ENCODE measurements at places on chromosomes 5 and 9.

DNA sequence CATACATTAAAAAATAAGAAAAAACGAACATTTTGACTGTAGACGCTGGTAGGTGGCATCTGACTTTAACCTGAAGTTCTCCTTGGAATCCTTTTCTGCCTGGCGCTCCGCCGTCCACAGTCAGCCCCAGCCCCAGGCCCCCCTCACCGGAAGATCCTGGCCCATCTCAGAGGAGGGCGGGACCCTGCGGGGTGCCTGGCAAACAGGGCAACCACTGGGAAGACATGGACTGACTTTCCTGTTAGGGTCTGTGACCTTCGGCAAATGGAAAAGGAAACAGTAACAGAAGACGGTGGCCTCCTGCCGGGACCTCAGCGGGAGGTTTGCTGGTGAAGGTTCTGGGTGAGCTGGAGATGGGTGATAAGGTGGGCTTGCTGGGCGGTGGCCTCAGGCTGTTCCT lies 11.7 kb upstream of the EGR1 start:
- no peak for DNase-seq

DNA sequence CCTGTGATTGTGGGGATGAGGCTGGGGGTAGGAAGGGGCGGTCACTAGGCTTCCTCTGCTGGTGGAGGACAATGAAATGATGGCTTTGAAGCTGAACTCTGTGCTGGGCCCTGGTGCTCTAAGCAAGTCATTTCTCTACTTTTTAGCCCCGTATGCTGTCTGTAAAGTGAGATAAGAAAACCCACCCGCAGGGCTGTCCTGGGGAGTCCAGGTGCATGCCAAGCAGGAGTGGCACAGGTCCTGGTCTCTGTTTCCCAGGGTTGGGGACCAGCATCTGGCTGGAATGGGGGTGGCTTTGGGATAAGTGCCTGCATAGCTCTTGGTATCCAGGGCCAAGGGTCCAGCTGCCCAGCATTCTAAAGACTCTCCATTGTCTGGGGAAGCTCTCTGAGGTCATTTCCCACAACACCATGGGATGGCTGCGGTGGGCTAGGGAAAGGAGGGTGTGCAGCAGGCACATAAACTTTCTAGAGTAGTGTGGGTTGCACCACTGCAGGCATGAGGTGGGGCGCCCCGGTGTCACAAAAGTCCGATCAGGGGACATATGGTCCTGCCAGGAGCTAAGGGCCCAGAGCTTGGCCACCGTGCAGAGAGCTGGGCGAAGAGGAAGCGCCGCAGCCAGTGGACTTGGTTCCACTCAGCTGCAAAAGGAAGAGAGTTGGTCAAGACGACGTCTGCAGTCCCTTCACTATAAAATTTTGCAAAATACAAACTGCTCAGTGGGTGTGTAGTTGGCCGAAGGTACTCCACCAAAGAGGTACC lies 25.6 kb upstream of the GTF3C5 start:
- DNase-seq, result no peak

DNA sequence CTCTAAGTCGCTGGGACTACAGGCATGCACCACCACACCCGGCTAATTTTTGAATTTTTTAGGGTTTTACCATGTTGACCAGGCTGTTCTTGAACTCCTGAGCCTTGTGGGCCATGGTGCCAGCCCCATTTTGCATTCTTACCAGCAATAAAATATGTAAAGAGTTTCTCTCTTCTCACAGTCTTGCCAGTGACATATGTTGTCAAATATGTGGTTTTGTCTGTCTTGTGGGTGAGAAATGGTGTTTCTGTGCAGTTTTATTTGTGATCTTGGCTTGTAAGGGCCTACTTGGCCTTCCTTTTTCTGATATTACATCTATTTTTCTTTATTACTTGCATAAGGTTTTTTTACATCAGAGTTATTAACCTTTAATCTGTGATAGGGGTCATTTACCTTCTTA lies 47.1 kb downstream of the SPIN1 start:
- no peak for DNase-seq

DNA sequence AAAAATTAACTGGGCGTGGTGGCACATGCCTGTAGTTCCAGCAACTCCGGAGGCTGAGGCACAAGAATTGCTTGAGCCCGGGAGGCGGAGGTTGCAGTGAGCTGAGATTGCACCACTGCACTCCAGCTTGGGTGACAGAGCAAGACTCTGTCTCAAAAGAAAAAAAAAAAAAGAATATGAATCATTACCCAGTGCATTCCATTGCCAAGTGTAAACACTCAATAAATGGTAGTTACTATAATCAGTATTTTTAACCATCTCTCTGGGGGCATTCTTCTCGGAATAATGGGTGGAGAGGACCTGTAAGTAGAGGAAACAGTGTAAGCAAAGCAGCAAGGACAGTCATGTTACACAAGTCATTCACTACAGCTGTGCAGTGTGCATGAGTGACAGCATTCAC lies 13.8 kb upstream of the RANBP17 start:
- DNase-seq, result peak; percentile 15

DNA sequence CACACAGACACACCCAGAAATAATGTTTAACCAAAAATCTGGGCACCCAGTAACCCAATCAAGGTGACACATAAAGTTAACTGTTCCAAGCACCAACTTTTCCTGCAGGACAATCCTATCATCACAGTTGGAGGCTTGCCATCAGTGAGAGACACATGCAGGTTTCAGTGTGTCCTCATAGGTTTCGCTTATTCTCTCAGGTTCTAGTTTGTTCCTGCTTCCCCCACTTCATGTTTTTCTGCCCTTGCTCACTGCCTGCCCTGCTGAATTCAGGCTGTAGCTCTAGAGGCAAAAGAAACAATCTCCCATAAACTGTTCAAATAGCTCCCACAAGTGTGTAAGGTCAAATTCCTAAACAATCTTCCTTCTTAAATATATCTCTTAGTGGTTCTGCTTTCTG lies 20.0 kb upstream of the SHISAL2B start:
- DNase-seq, result no peak

GRCh38 chr9:116087751-116088194 lies 65.8 kb upstream of the PAPPA start:
- peak; percentile 53 for DNase-seq

DNA sequence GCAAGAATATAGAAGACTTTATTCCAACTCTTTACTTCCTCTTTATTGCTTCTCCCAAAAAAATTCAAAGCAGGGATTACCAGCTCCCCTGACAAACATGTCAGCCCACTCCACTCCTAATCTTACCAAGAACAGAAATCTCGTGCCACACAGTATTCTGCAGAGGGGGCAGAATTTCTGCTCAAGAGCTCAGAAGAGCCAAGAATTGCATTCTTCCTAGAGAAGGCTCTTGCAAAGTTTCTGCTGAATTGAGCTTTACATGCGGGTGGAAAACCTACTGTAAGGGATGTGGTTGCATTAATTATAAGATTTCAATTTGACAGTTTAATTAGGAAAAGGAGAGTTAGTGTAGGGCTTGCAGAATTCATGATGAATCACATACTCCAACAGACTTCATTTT lies 428.5 kb downstream of the CETN3 start:
- DNase-seq, result no peak

- peak; percentile 36 for DNase-seq
Measured at GRCh38 chr5:107743373-107744000, 72.8 kb upstream of the EFNA5 start.

DNA sequence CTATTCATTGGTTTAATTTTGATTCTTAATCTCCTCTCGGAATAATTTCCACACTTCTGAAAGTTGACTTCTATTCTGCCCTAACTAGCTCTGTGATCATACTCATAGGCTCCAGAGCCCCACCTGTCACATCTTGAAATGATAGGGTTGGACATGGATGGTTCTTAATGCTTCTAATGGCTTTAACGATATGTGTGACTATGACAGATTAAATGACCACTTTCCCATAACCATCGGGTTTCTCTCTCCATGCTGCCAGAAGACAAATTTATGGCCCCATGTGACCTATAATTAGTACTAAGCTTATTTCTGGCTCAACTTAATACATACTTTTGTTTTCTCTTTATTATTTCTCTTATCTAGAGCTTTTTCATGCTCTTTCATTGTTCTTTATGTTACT lies 251.1 kb upstream of the TUT7 start:
- no peak for DNase-seq

- peak; percentile 78 for DNase-seq
Measured at GRCh38 chr5:116032094-116032517, at the start of gene ARL14EPL. Gene ARL14EPL (plus strand): TSS chr5:116032472. CDS start chr5:116051466, 18,994 bp downstream.

DNA sequence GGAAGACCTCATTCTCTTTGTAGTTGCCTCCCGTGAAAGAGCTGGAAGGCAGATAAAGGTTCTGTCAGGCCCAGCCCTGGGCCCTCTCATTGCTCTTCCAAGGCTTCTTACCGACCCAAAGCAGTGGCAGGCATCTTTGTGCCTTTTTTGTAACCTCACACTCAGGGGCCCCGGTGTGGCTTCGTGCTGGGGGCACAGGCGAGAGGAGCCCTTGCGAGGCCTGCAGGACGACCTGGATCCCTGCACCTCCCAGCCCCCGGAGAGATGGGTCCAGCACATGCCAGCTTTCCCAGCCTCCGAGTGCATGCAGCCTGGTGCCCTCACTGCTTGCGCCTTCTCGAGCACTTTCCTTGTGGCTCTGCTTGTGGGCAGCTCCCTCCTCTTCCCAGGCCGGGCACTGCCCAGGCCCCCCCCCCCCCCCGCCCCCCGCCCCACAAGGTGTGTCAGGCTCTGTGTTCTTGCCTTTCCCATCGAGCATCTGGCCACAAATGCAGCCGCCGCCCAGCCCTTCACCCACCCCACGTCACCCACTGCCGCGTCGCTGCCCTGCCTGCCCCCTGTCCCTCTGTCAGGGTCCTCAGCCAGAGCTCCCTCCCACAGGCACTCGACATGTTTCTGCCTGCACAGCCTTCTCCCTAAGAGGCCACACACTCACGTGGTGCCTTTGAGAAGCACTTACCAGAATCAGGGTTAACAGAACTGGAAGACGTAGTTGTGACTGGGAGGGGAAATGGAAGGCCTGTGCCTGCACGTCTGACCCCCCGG lies 63.7 kb upstream of the CACNA1B start:
- no peak for DNase-seq

- DNase-seq, result no peak
Measured at GRCh38 chr9:134835448-134835847, 45.2 kb upstream of the FCN2 start.

GRCh38 chr9:36843964-36844363 lies 190.1 kb downstream of the PAX5 start:
- DNase-seq, result no peak

- no peak for DNase-seq
Measured at GRCh38 chr5:163563880-163564279, 58.5 kb downstream of the MAT2B start.

- peak; percentile 83 for DNase-seq
Measured at GRCh38 chr5:54837093-54837492, 148.3 kb downstream of the ESM1 start.

DNA sequence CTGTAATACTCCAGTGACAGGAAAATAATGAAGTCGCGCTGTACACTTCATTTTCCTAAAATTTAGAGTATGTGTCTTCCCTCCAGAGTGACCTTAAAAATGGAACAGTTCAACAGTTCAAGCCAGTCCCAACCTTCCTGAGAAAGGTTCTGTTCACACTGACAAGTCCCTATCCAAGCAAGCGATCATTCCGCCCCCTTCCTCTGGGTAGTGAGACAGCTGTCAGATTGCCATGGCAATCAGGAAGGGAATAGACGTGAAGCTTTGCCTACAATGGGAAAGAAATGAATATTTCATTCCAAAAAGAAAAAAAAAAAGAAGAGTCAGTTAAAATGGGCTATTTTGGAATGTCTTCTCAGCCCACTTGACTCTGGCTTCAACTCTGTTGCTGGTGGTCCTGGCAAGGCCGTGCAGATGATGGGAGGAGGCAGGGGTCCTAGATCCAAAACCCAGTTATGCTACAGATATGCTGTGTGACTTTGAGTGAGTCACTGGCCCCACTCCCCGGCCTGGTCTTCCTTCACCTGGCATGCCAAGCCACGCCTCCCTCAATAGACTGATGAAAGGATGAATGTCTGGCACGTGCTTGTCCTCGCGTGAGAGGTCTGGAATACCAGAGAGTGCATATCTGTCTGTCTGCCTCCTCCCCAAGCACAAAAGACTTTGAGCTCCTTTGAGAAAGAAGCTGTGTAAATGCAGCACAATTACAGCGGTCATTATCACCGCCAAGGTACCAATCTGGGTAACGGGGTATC lies 165.8 kb upstream of the WWC1 start:
- DNase-seq, result no peak

DNA sequence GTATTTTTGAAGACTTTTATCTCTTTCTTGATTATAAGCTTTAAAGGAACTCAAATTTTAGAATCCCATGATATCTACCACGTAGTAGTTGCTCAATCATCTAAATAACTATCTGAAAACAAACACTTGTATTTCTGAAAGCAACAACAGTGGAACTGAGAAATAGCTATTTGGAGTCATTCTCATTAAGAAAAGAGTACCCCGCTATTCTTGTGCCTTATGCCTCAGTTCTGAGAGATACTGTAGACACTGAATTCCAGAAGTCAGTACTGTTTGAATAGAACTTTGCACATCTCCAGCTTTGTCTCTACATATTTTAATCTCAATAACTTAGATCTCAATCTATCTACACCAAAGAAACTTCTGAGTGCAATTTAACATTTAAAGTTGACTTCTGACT lies 11.4 kb downstream of the CHD1 start:
- DNase-seq, result no peak

DNA sequence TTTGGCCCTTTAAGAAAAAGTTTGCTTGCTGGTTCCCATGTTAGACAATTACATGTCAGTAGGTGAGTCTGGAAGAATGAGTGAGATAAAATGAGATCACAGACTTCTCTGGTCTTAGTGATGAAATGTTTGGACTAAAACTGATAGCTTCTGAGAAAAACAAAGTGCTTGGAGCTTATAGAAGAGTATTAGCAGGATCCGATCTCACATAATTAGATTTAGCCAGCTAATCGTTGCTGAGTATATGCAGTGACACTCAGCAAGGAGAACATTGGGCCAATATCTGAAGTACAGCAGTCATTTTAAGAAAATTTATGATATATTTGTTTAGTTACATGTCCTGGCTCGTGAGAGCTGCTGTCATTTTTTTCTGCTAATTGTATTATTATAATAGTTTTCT lies 135.8 kb downstream of the SNCAIP start:
- DNase-seq, result no peak

- DNase-seq, result no peak
Measured at GRCh38 chr5:155532621-155533311, 519.2 kb downstream of the KIF4B start.

- DNase-seq, result peak; percentile 40
Measured at GRCh38 chr5:88690409-88691229, 192.4 kb downstream of the MEF2C start.

DNA sequence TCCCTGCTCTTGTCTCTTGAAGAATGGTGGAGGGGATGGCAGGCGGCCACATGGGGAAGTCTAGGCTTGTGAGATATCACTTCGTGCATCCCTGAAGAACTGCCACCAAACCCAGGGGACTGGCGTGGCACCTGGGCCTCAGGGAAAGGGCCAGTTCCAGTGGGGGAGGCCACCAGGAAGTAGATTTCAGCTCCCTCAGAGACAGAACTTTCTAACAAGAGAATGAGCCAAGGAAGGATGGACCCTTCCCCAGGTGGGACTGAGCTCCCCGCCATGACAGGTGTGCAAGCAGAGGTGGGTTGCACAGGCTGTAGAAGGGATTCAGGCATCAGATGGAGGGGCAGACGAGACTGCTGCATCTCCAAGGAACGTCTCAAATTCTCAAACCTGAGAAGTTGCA lies 193.9 kb downstream of the GABBR2 start:
- DNase-seq, result no peak

GRCh38 chr5:111311666-111312065 lies 87.5 kb downstream of the CAMK4 start:
- no peak for DNase-seq

GRCh38 chr9:123225995-123226394 lies 42.4 kb downstream of the STRBP start:
- DNase-seq, result no peak

- no peak for DNase-seq
Measured at GRCh38 chr5:112996830-112997374, 20.3 kb downstream of the DCP2 start.

- DNase-seq, result no peak
Measured at GRCh38 chr9:132241483-132241839, 79.6 kb downstream of the NTNG2 start.
